OCI-LY7 (cell line): ENCODE measurements at places on chromosomes 7 and 10. TPM values are rescaled to one million over a fixed set of nuclear protein-coding genes. Genes with fewer than 3 reads are reported as not detected.
A peak's percentile ranks its signal among the peaks of the same experiment; 100 is the strongest.

SEMA4G gene
- 0.17 and 0.21 TPM in 2 replicates for total RNA-seq

MYO3A gene
- not detected in 2 replicates for total RNA-seq

ADCYAP1R1 gene
- not detected in 2 replicates for total RNA-seq

ADAM8 gene
- 16.3 and 17.6 TPM in 2 replicates for total RNA-seq

DNA sequence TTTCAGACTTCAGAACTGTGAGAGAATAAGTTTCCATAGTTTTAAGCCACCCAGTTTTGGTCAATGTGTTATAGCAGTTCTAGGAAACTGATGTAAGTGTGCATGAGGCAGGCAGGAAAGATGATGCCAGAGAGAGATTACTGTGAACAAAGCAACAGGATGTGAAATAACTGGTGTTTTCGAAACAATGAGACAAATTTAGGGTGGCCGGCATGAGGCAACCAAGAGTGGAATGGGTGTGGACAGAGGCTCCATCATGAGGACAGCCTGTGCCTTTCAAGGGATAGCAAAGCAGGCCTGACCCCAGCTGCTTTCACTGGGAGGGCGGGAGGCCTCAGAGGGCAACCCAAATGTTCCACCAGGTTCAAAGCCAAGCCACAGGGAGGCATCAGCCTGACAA lies 67.3 kb upstream of the UCN3 start:
- no peak for DNase-seq

GRCh38 chr10:5900247-5900646 lies 10.2 kb downstream of the FBH1 start:
- no peak for DNase-seq

DNA sequence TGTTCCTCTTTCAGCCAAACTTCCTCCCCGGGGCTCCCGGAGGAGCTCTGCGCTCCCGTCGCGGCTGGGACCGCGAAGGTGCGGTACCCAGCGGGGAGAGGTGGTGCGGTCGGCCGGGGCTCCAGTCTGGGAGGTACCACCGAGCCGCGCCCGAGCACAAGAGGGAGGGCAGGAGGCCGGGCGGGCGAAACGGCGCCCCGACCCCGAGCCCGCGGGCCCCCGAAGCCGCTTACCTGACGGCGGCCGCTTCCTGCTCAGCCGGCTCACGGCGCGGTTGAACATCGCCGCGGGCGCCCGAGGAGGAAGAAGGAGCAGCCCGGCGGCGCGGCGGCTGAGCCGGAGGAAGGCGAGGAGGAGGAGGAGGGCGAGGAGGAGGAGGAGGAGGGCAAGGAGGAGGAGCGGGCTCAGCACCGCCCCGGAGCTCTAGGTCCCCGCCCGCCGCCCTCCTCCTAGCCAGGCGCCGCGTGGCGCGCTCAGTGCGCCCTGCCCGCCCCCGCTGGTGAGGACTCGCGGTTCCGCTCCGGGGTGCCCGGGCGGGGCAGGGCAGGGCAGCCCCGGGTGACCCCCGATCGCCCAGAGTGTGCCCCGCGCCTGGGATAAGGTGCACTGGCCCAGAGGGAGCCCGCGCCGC lies at the start of gene RGS10:
Gene RGS10, minus strand, starts transcription at position 363 of the 631 bp plus-strand sequence. Its CDS starts 81 bp downstream, at position 282.
- DNase-seq: peak; percentile 85

DNA sequence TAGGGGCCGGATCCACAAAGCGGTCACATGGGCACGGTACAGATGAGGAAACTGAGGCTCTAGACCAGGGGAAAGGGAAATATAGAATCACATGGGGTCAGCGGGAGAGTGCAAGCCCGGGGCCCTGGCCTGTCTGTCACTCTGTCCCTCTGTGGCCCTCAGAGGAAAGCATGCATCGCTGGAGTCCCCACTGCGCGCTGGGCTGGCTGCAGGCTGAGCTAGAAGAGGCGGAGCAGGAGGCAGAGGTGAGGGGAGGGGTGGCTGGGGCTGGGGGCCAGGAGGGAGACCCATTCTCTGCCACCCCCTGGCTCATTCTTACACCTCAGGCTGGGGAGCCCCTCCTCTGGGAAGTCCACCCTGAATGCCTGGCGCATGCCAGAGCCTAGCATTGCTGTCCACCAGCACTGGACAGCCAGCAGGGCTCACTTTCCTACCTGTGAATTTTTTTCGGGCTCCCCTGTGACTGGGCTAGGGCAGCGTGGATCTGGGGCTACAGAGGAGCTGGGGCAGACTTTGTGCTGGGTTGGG lies 2.3 kb downstream of the VPS37D start:
- no peak for DNase-seq

DNA sequence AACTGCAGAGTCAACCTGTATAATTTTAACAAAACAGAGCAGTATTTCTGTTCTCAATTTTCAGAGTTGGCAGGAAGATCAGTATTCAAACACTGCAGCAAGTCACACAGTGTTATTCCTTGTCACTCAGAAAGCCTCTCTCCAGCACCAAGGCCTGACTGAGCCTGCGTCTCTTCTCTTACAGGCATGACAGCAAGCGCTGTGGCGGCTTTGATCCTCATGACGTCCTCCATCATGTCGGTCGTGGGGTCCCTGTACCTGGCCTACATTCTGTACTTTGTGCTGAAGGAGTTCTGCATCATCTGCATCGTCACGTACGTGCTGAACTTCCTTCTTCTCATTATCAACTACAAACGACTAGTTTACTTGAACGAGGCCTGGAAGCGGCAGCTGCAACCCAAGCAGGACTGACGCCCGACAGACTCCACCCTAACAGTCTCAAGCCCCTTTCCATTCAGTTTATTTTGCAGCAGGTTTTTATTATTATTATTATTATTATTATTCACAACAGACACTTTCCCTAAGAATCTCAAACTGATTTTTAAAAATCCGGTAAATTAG lies 28.0 kb downstream of the GUSB start:
- no peak for DNase-seq

GRCh38 chr7:65981965-65982792 lies at the start of gene GUSB:
GUSB (minus strand) TSS chr7:65982213; CDS start chr7:65982183, 30 bp downstream.
- DNase-seq: peak; percentile 95

DNA sequence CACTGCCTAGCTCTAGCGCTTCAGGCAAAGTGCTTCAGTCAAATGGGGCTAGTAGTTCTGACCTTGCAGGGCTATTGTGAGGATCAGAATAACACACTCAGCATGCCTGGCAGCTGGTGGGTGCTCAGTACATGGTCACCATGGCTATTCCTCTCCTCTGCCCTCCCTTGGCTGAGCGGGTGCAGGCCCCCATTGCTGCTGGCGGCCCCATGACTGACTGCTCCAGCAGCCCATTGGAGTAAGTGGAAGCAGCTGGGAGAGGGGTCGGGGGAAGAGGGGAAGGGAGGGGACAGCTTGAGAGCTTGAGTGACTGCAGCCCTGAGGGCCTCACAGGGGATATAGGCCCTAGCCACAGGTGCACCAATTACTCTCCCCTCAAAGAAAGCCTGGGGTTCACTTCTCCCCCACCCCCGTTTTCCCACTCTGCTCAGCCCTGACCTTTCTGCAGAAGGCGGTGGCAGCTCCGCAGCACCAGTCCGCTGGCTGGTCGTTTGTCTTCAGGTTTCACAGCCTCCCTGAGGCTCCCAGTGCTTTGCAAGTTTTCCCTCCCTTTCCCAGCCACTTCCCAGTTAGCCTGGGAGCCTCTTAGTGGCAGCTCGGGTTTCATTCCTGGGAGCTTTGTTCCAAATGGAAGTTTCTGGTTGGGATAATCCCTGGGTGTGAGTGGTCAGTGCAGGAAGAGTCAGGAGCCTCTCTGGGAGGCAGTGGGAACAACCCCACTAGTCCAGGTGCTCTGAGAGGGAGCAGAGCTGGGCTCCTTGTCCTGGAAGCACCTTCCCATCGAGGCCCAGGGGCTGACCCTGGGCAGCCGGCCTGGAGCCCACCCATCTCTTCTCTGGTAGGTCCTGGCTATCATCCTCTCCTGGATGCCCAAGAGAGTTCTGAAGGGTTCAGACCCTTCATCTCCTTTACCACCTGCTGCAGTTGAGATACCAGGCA lies 16.3 kb downstream of the FGF8 start:
- DNase-seq: no peak

- DNase-seq: no peak
Observed at GRCh38 chr10:78065611-78066010, 31.9 kb downstream of the RPS24 start.

DNA sequence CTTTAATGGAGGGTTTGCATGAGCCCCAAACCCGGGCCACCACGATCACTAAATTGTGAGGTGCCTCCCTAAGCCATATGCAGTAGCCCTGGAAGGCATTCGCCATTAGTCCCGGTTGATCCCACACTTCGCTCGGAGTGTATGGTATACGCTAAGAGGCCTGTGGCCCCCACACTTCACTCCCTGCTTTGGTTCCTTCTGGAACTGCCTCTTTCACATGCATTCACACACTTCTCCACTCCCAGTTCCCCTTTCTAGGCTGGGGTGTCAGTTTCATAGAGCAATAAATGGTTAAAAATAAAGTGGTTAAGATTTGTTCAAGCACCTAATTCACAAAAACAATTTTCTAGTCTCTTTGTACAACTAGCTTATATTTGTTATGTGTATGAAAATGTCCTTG lies 212.1 kb upstream of the KCND2 start:
- no peak for DNase-seq

DNA sequence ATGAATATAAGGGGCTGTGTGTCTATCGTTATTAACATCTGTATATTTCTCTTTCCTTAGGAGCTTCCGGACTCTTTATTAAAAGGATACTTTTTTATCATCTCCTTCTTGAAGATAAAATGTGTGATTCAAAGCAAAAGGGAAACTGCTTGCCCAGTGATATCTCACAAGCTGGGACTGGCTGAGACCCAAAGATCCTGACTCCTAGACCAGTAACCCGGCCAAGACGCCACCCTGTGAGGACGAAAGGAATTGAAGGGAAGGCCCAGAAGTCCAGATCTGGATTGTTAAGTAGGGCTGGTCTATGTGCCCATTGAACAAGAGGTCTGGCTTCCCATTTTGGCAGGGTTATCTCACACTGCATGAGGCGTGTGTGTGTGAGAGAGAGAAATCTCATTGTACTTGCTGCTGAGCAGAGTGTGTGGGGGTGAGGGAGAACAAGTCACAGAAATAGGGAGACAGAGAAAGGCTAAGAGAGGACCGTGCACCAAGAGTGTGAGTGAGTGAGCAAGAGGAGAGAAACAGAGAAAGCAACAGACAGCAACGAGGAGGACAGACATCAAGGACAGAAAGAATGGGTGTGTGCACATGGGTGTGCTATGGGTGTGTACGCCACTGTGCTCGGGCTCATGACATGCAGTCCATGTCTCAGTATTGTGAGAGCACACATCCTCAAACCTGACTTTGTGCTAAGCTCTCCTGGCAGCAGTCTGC lies 75.4 kb downstream of the PLXNA4 start:
- no peak for DNase-seq

- DNase-seq: no peak
Observed at GRCh38 chr10:113020838-113021237, 70.8 kb downstream of the TCF7L2 start.

- DNase-seq: no peak
Observed at GRCh38 chr10:18159557-18159956, 19.3 kb downstream of the CACNB2 start.

GRCh38 chr10:43595739-43596298 lies 10.4 kb upstream of the ZNF485 start:
- DNase-seq: no peak

DNA sequence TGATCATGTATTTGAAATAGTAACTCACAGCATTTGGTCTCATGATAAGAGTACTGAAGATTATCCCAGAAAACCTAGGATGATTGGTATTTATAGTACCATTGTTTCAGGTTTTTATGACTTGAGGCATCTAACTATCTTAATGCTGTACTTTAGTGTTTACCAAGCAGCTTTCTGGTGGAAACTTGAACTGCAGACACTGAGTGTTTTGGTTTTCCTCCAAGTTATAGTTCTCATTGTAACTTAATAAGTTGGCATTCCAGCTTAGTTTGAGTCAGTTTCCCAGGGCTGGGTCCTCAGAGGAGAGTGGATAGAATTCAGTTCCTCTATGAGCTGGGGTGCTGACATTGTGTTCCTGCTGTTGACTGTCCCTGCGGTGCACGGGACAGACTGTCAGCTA lies 50.4 kb downstream of the SEC23IP start:
- no peak for DNase-seq

DNA sequence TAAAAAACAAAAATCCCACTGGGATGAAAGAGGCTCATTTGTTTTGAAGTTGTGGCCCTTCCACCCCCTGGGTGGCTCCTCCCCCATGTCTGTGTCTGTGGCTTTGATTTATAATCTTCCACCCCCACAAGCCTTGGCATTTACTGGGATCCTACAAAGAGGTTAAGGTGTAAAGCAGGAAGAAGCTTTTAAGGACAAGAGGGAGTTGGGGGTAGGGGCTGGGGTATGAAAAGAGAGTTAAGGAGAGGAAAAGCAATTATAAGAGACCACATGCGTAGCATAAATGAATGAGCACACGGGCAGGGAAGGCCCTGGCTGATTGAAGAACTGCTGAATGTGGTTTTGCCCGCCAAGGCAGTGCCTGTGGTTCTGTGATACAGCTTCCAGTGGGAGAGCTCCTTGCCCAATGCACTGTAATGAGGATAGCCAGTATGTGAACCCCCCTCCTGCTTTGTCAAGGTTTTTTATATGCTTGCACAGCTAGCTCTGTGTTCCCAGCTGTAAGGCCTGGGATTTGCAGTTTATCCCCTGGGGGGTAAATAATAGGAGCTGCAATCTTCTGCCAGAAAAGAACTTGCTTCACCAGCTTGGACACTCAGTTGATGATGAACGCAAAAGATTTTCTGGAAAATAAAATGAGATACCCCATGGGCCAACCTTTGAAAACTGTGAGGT lies 34.7 kb upstream of the KMT2E start:
- no peak for DNase-seq

DNA sequence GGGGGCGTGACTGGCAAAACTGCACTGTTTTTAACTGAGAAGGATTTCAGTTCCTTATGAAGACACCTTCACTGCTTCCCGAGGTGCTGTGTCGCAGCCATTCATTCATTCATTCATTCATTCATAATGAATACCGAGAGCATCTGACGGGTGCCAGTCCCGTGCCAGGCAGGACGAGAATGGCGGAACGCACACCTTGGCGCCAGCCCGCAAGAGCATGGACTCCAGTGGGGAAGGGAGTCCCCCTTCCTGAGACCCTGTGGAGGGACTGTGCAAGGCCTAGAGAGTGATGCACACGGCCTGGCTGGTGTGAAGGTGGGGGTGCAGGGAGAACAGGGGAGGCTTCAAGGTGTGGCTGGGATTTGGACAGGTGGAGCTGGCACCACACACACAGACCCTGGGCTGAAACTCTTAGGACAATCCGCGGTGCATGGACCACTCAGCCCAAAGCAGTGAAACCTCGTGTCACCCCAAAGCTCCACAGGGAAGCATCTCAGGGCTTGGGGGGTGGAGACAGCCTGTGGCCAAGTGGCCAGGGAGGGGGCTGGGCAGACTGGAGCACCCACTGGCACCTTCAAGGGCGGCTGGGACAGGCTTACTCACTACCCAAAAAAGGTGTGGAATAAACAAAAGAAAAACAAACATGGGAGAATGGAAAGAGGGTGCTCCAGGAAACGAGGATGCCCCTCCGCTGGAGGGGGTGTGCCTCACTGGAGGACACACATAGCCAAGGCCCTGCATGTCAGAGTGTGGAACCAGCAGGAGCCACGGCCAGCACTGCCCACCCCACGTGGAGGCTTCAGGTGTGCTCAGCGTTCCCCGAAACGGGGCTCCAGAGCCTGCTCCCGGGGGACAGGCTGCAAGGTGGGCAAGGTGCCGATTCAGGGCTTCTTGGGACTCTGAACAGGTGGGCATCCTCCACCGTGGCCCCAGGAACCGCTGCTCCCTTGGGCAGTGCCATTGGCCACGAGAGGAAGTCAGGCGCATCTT lies 37.7 kb downstream of the EBF3 start:
- DNase-seq: no peak

GRCh38 chr7:74479066-74479781 lies 25.5 kb downstream of the GTF2IRD1 start:
- no peak for DNase-seq
